ENCODE measurements at places on chromosomes 1 and 21.

DNA sequence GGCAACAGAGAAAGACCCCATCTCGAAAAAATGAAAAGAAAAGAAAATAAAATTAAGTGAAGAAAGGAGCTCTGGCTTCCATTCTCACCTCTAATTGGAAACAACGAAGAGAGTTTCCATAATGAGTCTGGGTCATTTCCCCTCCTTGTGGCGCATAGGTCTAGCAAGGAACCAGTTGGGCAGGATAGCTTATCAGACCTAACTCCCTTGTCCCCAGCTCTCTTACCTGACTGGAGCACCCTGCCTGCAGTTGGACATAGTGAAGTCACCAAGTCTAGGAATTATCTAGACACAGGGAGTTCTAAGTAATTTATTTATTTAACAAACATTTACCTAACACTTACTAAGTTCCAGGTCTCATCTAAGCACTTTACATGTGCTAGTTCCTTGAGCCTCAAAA lies 63.0 kb upstream of the RAB4A start:
- no peak for DNase-seq

DNA sequence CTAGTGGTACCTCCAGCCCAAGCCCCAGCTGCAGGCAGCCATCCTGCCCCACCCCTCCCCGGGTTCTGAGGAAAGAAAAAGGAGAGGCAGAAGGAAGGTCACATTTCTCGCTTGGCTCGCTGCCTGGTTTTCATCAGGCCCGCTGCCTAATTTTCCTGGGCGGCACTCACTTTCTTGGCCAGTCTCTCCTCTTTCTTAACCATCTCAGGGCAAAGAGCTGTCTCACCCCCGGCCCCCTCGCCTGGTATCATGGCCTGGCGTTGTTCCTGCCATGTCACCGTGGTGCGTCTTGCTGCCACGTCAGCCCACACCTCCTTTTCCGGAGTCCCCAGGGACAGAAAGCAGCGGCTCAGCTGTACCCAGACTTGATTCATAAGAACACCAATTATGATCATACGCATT lies 26.6 kb upstream of the CASZ1 start:
- no peak for DNase-seq

DNA sequence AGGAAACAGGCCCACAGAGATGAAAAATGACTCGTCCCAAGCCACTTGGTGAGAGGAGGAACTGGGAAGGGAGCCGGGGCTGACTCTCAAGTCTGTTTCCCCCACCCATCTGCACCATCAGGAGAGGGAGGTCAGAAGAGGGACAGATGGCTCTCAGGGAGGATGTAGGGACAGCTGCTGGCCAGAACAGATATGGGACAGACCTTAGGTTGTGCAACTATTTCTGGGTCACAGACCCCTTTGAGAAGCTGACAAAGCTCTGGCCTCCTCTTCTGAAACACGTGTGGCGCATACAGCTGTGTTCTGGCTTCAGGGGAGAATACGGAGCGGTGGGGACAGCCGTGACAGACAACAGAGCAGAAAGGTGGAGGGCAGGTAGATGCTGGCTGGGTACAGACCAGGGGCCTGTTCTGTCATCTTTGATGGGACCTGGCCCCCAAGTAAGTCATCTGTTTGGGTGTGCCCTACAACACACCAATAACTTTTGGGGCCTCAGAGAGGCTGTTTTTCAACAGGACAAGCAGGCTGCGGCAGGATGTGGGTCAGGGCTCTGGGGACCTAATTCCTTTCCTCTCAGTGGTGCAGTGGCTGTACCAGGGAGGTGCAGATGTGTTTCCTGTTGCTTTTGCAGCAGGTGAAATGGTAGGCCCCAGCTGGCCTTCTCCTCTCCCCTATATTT lies 7.3 kb downstream of the SH3BGRL3 start:
- peak; percentile 73 for DNase-seq

GRCh38 chr1:225923381-225923691 lies 714 bp downstream of the PYCR2 start:
- peak; percentile 31 for DNase-seq

DNA sequence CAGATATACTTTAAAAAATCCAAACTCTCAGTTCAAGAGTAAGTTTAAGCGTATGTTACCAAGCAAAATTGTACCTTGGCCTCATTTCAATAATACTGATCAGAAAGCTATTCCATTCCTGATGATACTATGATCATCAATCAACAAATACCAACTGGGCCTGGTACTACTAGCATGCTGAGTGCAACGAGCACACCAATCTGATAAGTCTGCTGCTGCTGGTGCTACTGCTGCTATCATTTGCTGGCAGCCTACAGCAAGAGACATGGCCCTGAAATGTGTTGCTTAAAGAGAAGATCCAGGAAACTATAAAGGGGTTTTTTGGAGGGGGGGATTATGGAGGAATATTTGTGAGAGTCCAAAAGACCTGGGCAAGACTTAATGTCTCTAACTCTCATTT lies 39.7 kb downstream of the NME7 start:
- DNase-seq = no peak

GRCh38 chr1:34250342-34250741 lies 73.6 kb downstream of the C1orf94 start:
- DNase-seq = no peak

GRCh38 chr1:39683591-39684312 lies 7.5 kb downstream of the HPCAL4 start:
- DNase-seq = no peak

DNA sequence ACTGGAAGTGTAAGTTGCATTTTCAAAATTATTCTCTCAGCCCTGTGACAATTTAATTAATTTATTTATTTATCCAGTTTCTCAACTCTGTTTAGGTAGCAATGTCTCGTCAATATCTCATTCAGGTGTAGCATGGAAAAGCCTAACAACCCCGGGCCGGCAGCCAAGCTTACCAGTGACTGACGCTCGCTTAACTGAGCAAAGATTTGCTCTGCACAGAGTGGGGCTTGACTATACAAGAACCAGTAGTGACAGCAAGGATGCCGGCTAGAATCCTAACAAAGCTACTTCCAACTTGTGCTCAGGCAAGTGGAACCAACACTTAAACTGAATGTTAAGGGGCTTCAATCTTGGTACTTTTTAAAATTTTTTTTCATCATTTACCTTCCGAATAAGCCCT lies 80.9 kb upstream of the ESRRG start:
- DNase-seq = no peak

DNA sequence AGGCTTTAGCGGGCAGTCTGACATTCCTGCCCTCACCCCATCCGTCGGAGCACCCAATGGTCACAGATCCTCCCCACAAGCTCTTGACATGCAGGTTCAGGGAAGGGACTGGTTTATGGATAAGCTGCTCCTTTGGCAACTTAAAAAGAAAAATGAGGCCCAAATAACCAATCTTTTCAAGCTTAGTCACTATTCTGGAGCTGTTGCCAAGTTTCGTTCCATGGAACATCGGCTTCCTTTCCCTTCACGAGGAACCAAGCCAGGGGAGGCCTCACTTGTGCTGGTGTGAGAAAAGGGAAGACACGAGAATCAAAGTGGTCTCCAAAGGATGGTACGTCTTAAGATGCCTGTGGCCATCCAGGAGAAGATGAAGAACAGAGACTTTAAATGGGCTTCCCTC lies 46.1 kb upstream of the LPAR3 start:
- no peak for DNase-seq

DNA sequence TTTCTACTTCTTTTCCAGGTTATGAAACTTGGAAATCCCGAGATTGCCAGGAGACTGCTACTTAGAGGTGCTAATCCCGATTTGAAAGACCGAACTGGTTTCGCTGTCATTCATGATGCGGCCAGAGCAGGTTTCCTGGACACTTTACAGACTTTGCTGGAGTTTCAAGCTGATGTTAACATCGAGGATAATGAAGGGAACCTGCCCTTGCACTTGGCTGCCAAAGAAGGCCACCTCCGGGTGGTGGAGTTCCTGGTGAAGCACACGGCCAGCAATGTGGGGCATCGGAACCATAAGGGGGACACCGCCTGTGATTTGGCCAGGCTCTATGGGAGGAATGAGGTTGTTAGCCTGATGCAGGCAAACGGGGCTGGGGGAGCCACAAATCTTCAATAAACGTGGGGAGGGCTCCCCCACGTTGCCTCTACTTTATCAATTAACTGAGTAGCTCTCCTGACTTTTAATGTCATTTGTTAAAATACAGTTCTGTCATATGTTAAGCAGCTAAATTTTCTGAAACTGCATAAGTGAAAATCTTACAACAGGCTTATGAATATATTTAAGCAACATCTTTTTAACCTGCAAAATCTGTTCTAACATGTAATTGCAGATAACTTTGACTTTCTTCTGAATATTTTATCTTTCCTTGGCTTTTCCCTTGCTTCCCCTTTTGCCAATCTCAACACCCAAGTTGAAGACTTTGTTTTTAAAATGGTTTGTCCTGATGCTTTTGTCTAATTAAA lies 4.0 kb downstream of the CDKN2C start:
- DNase-seq = no peak

DNA sequence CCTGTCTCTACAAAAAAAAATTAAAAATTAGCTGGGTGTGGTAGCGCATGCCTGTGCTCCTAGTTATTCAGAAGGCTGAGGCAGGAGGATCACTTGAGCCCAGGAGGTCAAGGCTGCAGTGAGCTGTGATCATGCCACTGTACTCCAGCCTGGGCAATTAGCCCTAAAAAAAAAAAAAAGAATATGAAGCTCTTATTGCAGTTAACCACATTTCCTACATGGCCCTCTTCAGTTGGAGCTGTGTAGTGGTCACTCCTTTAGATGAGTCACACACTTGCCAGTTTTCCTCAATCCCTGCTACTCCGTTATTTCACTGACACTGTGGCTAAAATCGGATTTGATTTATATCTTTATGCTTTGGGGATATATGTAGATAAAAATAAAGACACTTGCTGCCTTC lies 11.8 kb downstream of the NFYC start:
- DNase-seq = peak; percentile 31

GRCh38 chr1:201281573-201281972 lies 1.7 kb upstream of the PKP1 start:
- no peak for DNase-seq

GRCh38 chr1:3553166-3553939 lies 58.0 kb downstream of the MEGF6 start:
- no peak for DNase-seq

DNA sequence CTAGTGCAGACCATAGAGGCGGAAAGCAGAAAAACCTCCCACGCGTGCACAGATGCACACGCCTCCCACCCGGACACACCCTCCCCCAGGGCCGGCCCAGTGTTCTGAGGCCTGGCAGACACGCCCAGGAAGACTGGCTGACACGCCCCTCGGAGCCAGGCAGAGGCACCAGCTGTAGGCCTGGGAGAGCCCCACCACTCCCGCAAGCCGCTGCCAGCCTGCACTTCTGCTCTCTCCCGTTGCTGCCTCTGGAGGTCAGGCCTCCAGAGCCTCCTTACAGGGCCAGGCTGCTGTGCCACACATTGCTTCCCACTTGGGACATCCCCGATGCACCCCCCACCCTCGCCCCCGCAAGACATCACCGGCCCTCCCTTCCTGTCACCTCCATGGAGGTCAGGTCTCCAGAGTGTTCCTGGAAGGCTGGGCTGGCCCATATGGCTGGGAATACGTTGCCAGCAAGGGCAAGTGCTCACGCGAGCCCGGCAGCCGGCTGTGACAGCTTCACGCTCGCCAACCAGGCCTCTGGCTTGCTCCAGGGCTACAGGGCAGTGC lies 40.4 kb downstream of the CASZ1 start:
- DNase-seq = peak; percentile 63

DNA sequence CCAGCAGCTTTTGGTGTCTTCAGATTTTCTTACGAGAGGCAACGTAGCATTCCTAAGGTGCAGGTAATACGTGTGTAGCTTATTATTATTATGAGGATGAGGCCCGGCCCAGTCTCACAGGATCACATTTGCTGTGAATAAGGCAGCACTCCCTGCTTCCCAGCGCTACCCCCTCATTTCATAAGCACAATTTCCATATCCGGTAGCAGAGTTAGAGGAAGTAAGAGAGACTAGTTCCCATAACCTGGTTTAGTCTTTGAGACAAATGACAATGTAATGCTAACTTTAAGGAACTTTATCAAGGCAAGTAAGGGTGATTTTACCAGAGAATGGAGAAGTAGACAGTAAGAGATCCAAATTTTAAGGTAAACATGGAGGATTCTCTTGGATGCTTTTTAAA lies 14.6 kb upstream of the LMO4 start:
- DNase-seq = peak; percentile 51

GRCh38 chr1:194705123-194705854 lies 1518.9 kb upstream of the B3GALT2 start:
- DNase-seq = no peak

DNA sequence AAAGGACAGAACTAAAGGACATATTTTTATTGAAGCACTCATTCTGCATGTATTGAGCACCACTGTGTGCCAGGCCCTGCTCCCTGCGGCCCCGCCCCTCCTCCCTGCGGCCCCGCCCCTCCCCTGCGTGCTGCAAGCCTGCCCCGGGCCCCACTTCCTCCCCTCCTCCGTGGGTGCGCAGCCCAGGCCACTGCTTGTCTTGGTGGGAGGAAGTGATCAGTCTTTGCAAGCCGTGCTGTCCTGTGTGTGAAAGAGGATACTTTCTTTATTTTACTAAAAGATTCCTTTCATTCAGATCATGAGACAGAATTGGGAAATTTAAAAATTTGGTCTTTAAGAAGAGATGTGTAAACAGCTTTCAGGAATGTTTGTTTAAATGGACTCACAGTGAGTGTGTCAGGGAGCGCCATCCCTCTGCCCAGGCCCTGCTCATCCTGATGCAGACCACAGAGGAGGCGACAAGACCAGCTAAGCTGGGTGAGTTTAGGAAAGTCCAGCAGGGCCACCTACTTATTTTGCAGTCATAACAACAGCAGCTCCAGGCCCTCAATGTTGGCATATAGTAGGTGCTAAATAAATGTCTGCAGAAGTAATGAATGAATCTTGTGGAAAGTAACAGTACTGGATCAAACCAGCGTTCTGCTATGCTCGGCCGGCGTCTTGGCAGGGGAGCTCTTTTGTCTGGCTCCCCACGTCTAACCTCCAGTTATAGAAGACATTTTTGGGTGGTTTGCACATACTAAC lies 88.3 kb upstream of the SELENON start:
- peak; percentile 80 for DNase-seq

- DNase-seq = no peak
These were observed 65.2 kb upstream of the KCNE2 start for GRCh38 chr21:34298534-34299167.

GRCh38 chr1:96918406-96918805 lies 196.8 kb downstream of the PTBP2 start:
- DNase-seq = no peak

GRCh38 chr1:25517476-25518394 lies 25.7 kb upstream of the LDLRAP1 start:
- DNase-seq = no peak

GRCh38 chr1:95246511-95246910 lies 12.5 kb downstream of the RWDD3 start:
- DNase-seq = no peak
